Cardiac muscle cell (in vitro differentiated cells and primary cell): ENCODE measurements at places on chromosomes 1 and 21.

DNA sequence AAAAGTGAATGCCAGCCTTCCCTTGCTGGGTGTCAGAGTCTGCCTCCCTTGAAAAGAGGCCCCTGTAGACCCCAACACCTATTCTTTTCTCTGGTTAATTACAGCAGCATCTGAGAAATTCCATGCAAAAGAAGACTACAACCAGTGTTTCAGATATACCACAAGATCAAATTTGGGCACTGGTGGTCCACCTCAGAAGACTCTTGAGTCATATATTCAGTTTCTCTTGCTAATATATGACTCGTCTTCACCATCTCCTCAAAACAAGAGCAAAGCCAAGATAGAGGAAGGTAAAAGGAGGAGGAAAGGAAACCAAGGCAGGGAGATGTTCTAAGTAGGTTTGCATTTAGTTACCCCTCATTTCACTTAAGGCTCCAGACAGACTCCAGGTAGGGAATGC lies 259.9 kb downstream of the ZNF648 start:
- no peak for DNase-seq
- no peaks in the 10 kb centered on the region for H3K4me1 ChIP-seq
- no peaks in the 10 kb centered on the region for H3K27me3 ChIP-seq
- H3K27ac ChIP-seq: no peak overlapping the region
- H3K4me3 ChIP-seq: no peak overlapping the region

DNA sequence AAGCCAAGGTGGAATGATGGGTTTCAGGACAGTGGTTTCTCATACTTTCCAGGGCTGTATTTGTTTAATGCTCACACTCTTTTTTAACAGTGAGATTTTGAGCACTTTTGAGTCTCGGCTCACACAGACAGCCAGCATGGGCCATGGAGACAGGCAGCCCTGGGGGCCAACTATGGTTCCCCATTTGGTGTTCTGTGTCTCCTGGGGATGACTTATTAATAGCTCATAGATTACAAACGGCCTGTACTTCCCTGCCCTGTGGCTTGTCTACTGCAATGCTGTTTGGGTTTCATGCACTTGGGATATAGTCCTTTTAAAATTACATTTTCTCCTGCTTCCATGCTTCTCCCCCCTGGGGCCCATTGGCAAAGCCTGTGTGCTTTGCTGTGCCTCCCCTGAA lies 178.3 kb downstream of the KCNJ6 start:
- no peaks in the 10 kb centered on the region for H3K36me3 ChIP-seq
- no peak overlapping the region for H3K27ac ChIP-seq
- H3K27me3 ChIP-seq: no peaks in the 10 kb centered on the region
- no peaks in the 10 kb centered on the region for H3K4me1 ChIP-seq
- no peak overlapping the region for H3K4me3 ChIP-seq

DNA sequence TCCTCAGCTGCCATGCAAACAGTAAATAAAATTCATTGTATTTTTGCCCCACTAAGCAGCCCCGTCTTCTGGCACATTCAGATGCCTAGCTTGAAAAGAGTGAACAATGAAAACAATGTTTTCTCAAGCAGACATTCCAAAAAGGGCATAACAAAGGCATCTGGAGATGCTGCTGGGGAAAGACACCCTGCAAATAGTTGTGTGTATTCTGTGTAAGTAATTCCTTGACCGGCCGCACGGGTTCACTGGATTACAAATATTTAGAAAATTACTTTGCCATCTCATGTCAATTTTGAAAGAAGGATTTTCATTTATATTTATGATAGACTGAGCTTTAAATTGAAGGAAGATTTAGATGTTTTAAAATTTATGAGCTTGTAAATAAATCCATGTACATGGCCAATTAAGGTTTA lies 142.2 kb downstream of the SLC45A1 start:
- no peak overlapping the region for H3K27ac ChIP-seq
- peaks cover 38% of the 10 kb centered on the region for H3K4me1 ChIP-seq
- no peaks in the 10 kb centered on the region for H3K27me3 ChIP-seq
- no peak overlapping the region for H3K4me3 ChIP-seq

DNA sequence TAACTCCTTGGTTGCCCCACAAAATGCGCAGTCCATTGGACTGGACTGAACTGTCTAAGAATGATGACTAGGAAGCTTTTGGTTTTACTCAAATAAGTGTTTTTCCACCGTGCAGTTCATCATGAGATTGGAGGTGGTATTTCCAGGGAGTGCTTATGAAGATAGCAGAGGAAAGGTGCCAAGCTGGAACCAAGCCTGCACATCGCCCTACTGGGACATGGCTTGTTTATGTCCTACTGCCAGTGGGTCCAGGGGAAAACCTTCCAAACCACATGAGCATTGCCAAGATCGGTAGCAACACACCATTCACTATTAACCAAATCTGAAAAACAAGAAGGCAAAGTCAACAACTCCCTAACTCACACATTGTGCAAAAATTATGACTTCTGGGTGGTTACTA lies 54.7 kb upstream of the DSCAM start:
- H3K4me1 ChIP-seq: no peaks in the 10 kb centered on the region
- DNase-seq: no peak
- H3K36me3 ChIP-seq: no peaks in the 10 kb centered on the region
- H3K27me3 ChIP-seq: peaks cover 4% of the 10 kb centered on the region

GRCh38 chr1:234170067-234170466 lies 203.2 kb upstream of the COA6 start:
- H3K36me3 ChIP-seq: no peaks in the 10 kb centered on the region
- no peak overlapping the region for H3K27ac ChIP-seq
- H3K27me3 ChIP-seq: no peaks in the 10 kb centered on the region
- no peak overlapping the region for H3K4me3 ChIP-seq
- no peaks in the 10 kb centered on the region for H3K4me1 ChIP-seq
